ENCODE measurements at places on chromosomes 1 and 21.
A peak's percentile ranks its signal among the peaks of the same experiment; 100 is the strongest.

DNA sequence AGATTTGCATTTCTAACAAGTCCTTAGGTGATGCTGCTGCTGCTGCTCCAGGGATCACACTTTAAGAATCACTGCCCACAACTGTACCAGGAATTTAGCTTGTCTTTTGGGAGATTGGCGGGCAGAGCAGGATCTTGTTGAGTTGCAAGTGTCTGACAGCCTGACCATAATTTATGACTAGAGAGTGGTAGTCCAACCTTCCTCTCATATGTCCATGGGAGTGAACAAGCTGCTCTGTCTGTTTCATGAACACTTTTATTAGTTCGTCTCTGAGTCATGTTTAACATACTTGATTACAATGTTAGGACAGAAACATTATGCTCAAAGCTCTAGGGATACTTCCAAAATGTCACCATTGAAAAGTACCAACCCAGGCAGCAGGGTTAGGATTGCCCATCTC, 169.6 kb downstream of the TGFB2 start:
- no peak for DNase-seq

GRCh38 chr1:232096751-232097150, 470.2 kb downstream of the DISC1 start:
- DNase-seq: no peak

DNA sequence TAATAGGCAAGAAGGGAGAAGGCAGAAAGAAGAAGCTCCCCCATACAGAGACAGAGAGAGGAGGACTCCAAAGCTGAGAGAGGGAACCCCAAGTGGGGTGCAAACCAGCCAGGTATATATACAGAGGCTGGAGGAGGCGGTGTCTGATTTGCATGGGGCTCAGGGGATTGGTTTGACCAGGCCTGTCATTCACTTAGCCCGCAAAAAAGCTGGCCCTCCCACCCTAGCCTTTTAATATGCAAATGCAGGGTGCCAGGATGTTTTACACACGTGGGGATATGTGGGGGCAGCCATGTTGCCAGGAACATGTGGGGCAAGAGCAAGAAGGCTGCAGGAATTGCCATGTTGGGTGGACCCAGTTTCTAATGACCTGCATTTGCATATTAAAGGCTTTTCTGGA, 37.0 kb upstream of the TENT5B start:
- peak; percentile 70 for DNase-seq

DNA sequence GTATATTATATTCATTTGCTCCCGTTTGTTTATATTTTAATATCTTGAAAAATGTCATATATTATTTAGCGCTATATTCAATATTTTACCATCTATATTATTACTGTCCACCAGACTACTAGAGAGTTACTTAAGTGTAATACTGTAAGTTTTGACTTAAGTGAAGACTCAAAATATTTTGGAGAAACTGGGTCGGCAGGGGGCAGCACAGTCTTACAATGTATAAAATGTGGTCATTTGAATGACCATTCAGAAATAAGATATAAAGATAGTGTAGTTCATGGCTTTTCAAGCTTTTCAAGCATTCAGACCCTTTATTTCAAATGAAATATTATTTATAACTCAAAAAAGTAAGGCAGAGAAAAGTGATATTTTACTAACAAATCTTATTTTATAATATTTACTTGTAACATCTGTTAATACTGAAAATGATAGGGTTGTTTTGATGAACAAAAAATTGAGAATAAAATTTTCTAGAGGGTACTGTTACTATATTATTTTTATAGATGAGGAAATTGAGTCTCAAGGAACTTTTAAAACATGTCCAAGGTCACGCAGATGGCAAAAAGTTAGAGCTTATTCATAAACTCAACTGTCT, 89.0 kb upstream of the SERTAD4 start:
- DNase-seq: peak; percentile 80

DNA sequence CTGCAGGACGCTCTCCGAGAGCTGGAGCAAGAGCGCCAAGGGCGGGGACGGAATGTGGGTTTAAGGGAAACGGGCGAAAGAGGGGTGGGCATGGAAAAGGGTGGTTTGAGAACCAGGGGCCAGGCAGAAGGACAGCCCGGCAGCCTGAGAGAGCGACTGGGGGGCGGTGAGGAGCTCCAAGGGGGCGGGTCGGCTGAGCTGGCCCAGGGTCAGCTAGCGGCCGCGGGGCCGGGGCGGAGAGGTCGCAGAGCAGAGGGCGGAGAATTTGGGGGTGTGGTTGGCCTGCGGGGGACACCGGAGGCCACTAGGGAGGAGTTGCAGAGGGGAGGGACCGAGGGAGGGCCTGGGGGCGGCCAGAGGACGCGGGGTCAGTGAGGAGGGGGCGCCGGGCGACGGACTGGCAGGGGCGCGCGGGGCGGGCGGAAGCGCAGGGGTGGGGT, 54.7 kb downstream of the NDUFS5 start:
- DNase-seq: peak; percentile 30

DNA sequence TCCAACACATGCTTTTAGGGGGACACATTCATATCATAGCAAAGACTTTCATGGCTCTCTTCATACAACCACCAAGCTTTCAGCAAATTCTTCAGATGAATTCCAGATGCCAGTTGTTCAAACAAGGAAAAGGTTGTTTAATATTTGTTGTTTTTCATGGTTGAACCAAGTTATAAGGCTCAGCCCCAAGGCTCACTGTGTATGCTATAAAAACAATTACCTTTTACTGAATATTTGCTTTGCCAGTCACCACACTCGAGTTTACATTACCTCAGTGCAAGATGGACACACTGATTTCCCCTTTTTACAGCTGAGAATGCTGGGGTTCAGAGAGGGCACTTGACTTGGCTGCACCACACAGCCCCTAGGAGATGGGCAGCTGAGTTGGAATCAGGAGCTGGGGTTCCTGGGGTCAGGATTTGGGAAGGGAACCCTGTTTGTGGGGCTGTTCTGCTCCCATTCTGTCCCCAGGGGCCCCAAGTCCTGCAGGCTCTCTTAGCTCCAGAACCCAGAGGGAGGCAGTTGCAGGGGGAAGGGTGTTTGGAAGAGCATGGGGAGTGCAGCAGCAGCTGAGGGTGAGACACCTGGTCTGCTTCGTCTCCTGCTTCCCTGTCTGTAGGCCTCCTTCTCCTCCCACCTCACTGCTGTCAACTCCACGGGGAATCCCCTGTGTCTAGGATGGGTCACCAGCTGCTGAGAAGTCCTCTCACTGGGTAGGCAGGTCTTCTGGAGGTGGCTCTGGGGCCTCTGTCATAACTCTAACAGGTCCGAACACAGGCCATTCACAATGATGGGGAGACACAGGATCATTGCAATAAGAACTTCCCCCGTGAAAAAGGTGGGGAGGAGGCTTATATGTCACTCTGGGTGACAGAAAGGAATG, 12.8 kb upstream of the TMPRSS2 start:
- DNase-seq: no peak

- no peak for DNase-seq
Observed at GRCh38 chr1:34639701-34640100, 115.1 kb upstream of the GJB5 start.

GRCh38 chr1:2231532-2232254, 3.6 kb downstream of the SKI start:
- peak; percentile 77 for DNase-seq

GRCh38 chr21:32186804-32187203, 92.0 kb downstream of the MIS18A start:
- DNase-seq: no peak

- no peak for DNase-seq
Observed at GRCh38 chr1:108712606-108713150, at the start of gene FNDC7. TSS of gene FNDC7 (plus strand) at chr1:108712908. CDS start at chr1:108712934, 26 bp downstream.

DNA sequence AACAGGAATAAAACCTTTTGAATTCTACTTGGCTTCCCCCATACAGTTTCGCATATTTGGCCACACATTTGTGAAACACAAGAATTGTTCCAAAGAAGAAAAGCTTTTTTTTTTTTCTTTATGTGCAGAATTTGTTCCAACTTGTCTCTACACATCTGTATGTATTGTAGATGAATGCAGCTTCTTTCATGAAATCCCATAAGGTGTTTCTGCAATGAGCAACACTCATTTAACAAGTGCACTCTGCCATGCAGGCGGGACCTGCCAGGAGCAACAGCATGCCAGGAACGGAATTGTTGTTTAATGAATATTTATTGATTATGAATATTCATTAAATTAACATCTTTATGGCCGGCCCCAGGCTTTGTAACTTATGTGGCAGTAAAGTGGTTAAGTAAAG, 1075.0 kb downstream of the TTLL7 start:
- no peak for DNase-seq

GRCh38 chr1:158274797-158275196, 14.9 kb upstream of the CD1C start:
- DNase-seq: no peak

GRCh38 chr1:227416156-227416830, 98.0 kb upstream of the CDC42BPA start:
- no peak for DNase-seq

- DNase-seq: no peak
Observed at GRCh38 chr1:172970186-172970585, 80.6 kb downstream of the TNFSF18 start.

DNA sequence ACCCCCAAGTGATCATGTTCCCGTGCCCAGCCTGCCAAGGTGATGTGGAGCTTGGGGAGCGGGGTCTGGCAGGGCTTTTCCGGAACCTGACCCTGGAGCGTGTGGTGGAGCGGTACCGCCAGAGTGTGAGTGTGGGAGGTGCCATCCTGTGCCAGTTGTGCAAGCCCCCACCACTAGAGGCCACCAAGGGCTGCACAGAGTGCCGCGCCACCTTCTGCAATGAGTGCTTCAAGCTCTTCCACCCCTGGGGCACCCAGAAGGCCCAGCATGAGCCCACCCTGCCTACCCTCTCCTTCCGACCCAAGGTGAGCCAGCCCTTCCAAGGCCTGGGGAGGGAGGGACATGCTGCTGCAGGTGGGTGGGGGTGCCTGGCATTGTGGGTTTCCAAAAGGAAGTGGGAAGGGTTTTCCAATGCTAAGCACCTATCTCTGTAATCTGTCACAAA, 2.3 kb downstream of the TRIM46 start:
- DNase-seq: peak; percentile 69

DNA sequence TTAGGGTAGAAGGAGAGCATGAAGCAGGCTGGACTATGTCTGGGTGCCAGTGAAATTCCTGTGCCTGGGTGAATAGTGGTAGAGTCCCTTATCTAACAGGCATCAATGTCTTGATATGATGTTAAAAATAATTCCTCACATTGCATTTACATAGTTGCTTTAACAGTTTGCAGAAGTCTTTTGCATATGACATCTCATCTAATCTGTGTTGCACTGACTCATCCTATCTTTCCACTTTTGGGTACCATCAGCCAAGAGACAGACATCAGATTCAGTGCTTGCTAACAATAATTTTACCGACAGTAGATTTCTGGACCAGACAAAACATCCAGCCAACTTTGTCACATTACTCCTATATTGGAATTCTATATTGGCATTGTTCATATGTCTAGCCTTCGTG, 92.5 kb downstream of the WDR64 start:
- DNase-seq: no peak

GRCh38 chr1:152109231-152109997, 5.8 kb downstream of the TCHH start:
- peak; percentile 51 for DNase-seq

- DNase-seq: no peak
Observed at GRCh38 chr1:6889875-6890480, 104.7 kb downstream of the CAMTA1 start.

DNA sequence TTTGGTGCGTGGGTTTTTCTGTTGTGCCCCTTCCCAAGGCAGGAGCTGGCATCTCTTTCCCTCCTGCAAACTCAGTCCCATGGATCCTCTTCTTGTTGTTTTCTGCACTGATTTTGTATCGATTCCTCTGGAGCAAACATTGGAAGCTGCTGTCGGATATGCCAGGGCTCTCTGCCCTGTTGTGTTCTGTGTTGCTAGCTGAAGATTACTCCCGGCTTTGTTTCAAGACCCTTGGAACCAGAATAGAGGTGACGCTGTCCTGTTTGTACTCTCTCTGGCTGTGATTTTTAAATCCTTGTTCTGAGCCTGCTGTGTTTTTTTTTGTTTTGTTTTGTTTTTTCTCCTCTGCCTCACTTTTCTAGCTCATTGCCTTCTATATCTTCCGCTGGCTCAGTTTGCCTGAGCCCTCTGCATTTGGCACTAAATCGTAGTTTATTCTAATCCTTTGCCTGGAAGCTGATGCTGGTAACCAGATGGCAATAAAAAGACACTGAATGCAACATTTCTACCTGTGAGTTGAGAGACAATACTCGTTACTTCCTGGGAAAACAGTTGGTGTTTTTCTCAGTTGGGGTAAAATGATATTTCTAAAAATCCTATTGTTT, 67.0 kb downstream of the BACH1 start:
- DNase-seq: no peak

DNA sequence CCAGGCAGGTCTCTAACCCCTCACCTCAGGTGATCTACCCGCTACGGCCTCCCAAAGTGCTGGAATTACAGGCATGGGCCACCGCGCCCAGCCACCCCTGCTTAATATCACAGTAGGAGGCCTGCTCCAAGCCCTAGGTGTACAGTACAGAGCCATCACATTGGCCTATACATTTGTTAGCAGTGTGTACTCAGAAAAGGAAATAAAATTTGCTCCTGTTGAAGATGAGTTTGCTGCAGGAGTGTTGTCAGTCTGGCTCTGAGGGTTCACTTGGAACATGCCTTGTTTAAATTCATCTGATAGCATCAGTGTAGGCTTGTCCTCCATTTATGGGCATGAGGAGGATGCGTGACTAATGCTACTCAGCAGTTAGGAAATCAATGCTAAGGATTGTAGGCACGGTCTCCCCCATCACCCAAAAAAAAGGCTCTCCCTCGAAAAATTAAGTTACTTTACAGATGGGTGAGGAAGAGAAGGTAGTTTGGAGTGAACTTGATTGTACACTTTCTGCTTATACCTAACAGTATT, 4.6 kb upstream of the ENAH start:
- no peak for DNase-seq

GRCh38 chr1:20058531-20058930, 11.5 kb upstream of the PLA2G5 start:
- no peak for DNase-seq

DNA sequence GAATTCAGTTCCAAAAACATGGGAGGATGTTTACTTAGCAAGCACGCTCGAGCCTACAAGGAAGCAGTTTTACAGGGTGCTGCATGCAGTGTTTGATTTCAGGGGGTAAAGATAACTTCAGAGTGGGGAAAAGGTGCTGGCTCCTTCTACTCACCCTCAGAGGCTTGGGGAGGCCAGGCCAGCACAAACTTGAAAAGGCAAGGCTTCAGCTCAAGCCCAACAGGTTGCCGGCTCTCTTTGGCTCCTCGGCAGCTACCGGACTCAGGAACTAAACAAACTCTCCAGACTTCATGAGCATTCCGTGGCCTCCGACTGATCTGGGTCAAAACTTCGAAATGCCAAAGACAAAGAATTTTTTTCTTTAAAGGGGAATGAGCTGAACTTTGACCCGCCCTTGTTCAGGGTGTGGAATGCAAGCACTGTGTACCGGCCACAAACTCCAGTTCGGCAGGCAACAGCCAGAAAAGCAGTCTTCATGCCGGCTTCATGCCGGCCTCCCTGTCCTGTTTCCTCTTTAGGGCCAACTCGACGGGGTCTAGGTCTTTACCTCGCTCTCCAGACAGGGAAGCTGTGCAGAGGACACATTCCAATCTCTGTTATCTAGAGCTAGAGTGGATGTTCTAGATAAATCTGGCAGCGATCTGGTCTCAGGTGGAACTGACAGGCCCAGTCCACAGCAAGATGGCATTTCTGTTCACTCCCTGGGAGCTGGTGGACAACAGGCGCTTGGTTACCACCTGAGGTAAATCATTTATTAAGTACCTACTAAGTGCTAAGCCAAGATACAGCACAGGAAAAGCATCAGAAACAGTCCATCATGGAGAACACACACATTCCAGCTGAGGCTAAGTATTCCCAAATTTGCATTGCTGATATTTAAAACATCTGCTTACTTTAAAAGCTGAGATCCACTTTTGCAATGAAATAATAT, 75.0 kb downstream of the CD46 start:
- DNase-seq: no peak
